ENCODE measurements at places on chromosomes 16 and 17.

- no peak for DNase-seq
Measured at GRCh38 chr16:55471448-55472097, 7.4 kb upstream of the MMP2 start.

- no peak for DNase-seq
Measured at GRCh38 chr17:72702136-72702735, 390.3 kb downstream of the SLC39A11 start.

- DNase-seq = no peak
Measured at GRCh38 chr16:90048347-90048722, 28.8 kb downstream of the PRDM7 start.

DNA sequence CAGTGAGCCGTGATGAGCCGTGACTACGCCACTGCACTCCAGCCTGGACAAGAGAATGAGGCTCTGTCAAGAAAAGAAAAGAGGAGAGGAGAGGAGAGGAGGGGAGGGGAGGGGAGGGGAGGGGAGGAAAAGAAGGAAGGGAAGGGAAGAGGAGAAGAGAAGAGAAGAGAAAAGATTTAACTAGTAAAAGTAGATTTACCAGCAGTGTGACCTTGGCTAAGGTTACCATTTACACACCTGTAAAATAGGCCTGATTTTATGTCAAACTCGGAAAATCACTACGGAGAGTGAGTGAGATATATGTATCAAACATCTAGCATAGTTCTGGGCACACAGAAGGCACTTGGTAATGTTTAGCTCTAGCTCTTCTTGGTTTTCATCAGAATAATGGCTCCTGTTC lies 109.2 kb downstream of the LYRM1 start:
- no peak for DNase-seq

DNA sequence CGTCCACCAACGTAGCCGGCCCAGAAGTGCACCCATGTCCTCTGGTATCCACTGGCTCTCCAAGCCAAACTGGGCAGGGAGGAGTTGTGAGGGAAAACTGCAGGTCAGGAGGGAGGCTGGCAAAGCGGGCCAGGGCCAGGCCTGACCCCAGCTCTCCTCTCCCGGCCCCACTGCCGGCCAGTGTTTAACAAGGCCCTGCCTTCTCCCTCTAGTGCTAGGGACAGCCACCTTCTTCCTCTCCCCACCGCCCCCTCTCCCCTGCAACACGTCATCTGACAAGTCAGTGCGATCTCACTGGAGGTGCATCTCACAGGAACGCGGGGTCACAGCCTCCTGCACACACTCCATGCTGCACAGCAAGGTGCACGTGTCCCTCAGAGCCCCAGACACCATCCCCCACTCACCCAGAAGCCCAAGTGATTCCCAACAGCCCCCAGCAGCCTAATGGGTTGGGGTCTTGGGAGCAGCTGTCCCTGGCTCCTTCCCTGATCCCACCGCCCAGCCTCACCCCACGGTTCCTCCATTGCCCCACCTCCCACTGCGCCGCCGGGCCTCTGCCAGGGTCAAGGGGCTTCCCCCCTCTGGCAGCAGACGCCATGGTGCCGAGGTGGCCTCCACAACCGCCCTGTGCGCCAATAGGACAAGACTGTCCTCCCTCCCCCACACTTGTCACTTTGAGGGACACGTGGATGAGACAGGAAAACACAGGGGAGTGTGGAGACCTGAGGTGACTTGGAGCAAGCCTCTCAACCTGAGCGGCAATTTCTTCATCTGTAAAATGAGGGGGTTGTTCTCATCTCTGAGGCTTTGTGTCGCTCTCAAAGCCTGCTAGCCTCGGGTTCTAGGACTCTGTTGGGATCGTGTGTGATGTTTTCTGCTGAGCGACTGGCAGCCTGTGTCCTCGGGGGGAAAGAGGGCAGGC lies 1.1 kb upstream of the ACE start:
- no peak for DNase-seq

DNA sequence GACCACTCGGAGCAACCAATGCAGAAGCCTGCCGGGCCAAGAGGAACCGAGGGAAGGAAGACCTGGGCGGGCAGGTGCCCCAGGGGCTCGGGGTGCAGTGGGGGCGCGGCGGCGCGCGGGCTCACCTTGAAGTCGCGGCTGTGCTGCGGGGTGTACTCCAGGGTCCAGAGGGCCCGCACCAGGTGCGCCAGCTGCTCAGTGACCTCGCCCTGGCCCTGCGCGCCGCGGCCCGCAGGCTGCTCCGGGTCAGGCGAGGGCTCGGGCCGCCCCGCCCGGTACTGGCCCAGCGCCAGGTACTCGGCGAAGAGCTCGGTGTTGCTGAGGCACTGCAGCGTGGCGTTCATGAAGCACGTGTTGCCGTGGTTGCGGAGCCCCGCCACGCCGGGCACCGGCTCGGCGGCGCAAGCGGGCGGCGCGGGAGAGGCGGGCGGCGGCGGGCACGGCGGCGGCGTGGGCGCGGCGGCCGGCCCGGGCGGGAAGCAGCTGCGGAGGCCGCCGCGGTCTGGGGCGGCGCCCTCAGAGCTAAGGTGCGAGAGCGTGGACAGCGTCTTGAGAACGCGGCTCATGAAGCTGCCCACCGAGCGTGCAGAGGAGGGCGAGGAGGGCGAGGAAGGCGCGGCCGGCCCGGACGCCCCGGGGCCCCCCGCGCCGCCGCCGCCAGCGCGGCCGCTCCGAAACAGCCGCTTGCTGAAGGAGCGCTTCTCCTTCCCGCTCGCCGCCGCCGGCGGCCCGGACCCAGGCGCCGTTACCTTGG lies 562 bp downstream of the USP31 start:
- DNase-seq = peak; percentile 67

- no peak for DNase-seq
Measured at GRCh38 chr17:33500151-33500550, 207.1 kb upstream of the ASIC2 start.

GRCh38 chr17:76537288-76537577 lies 276 bp downstream of the CYGB start:
- DNase-seq = no peak

GRCh38 chr17:53032861-53033271 lies 789.9 kb upstream of the KIF2B start:
- no peak for DNase-seq

DNA sequence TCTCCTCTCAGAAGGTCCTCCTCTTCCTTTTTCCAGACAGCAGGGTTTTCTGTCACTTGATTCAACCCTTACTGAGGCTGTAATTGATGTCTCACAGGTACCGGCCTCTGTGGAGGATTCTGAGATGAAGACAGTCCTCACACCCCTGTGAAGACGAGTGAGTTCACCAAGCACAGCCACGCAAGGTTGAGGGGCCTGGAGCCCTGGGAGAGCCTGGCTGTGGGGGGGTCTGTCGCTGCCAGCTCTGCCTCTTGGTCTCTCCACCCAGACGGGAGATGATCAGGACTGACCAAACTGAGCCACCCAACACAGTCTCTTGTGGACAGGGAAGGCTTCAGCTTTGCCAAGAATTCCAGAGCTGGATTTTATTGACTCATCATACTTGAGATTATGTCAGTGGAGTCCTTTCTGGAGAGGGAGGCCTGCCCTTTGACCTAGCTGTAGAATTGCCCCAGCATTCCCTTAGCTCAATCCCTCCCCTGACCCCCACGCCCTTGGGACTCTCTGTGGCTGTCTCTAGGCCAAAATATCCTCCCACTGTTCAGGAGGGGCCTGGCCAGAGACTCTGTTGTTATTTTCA lies 51.1 kb upstream of the CRHR1 start:
- DNase-seq = no peak

GRCh38 chr17:42016411-42016831 lies 818 bp downstream of the DNAJC7 start:
- peak; percentile 22 for DNase-seq

- DNase-seq = no peak
Measured at GRCh38 chr16:1793578-1794220, at the start of gene IGFALS. Gene IGFALS (minus strand): TSS chr16:1793705. CDS start chr16:1793652, 53 bp downstream.

DNA sequence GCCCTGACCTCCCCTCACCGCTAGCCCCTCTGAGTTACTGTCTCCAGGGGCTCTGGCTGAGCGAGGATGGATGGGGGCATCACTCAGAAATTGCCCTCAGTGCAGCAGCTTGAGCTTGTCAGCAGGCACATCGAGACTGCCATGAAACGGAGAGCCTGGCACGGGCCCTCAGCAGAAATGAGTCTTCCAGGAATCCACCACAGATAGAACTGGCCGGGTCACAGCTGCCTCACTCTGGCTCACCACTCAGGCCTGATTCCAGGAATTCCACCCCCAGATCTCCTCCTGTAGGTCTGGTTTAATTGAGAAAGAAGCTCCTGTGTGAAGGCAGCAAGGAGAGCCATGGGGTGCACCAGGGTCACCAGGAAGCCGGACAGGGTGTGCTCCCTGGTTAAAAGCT lies 85.5 kb downstream of the GSG1L start:
- DNase-seq = no peak

GRCh38 chr17:75516619-75517296 lies 430 bp downstream of the TSEN54 start:
- peak; percentile 49 for DNase-seq

GRCh38 chr16:31496670-31497069 lies 11.5 kb downstream of the RUSF1 start:
- no peak for DNase-seq

GRCh38 chr16:56192635-56192945 lies 1.3 kb downstream of the GNAO1 start:
- DNase-seq = no peak

DNA sequence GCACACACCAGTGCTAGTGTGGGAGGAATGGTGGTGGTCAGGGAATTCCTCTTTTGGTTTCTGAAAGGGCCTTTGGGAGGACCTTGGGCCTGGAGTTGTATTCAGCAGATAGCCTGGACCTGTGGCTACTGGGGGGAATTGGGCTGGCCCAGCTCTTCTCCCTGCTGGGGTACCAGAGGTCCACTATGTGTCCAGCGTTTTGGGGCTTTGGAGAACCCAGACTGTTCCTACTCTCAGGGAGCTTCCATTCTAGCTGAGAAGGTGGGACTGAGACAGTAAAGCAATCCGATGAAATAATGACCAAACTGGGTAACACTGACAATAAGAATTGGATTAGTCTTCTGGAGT lies 2.4 kb downstream of the EPN3 start:
- DNase-seq = no peak

- DNase-seq = peak; percentile 34
Measured at GRCh38 chr17:44187131-44187899, 543 bp downstream of the TMUB2 start.

DNA sequence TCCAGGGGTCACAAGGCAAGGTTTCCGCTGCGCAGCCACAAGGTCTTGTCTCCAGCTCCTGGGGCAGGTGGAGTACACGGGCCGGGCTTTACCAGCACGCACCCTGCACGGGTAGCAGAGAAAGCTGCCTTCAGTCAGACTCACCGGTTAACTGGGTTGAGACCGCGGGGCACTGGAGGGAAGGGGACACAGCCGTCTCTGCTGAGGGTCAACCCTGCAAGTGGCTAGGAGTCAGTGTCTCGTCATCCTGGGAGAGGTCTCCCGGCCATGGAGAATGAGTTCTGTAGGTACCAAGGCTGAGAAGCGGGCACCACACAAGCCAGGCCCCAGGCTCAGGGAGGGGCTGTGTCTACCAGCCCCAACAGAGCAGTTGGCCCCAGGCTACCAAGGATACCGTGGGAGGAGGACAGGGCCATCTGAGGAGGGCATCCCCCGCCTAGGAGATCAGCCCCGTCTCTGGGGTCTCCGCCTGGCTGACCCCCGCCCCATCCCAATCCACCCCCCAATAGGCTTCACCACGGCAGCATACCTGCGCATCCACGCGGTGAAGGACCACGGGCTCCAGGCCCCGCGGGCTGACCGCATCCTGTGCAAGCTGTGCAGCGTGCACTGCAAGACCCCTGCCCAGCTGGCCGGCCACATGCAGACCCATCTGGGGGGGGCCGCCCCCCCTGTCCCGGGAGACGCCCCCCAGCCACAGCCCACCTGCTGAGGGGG lies 2.8 kb upstream of the PRRT2 start:
- no peak for DNase-seq

DNA sequence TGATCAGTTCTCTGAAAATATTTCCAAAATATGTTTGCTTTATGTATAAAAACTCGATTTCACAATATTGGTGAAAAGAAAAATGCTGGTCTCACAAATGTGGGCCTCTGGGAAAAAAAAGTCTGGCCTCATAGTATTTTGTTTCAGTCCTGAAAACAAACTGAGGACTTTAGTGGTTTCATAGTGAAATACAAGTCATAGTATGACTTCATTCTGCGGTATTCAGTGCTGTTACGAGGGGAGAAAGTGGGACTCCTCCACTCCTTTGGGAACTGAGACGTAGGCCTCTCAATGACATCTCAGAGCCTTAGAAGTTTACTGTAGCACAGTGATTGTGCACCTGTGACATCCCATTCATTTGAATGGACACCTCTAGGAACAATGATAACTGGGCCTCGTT lies 56.0 kb downstream of the CYB561 start:
- no peak for DNase-seq

- no peak for DNase-seq
Measured at GRCh38 chr16:59859676-59860402, 1125.7 kb upstream of the GOT2 start.

- DNase-seq = no peak
Measured at GRCh38 chr16:9773289-9773688, 408.9 kb downstream of the GRIN2A start.

- peak; percentile 30 for DNase-seq
Measured at GRCh38 chr17:76791053-76791980, 53.4 kb downstream of the MFSD11 start.

GRCh38 chr17:42774066-42774745 lies 957 bp downstream of the VPS25 start:
- no peak for DNase-seq

DNA sequence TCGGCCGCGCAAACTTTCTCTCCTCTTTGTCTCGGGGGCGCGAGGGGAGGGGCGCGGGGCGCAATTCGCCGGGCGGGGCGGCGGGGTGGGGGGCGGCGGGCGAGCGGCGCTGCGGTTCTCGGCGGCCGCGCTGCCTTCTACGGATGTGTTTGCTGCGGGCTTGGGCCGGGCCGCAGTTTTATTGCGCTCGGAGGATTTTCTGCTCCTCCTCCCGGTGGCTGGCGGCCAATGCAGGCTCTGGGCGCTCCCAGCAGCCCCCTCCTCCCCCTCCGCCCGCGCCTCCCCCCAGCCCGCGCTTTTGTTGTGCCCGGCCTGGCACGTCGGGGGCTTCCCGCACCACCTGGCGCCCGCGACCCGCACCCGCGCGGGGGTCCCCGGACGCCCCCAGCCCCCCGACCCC lies at the start of gene TIMP2:
TIMP2 (minus strand) TSS at position 154 of the 400 bp plus-strand sequence. CDS start 299 bp downstream, outside the sequence.
- peak; percentile 60 for DNase-seq

DNA sequence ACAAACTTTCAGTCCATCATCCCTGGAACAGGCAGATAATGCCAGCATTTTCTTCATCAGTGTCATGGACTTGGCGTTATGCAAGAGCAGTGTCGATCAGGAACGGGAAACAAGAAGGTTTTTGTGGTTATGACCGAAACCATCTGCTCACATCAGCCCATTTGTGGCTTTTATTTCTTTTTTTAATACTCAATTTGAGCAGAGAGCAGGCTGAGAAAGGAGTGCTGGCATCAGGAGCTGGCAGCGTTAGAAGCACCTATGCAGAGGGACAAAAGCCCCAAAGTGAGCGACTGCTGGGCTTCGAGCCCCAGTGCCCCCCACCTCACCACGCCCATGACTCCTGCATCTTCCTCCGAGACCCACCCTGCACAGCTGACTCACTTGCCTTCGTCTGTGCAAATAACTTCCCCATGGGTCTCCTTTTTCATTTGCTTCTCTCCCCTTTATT lies 16.2 kb upstream of the CD300E start:
- no peak for DNase-seq
